ENCODE measurements at places on chromosomes 5 and 9.

DNA sequence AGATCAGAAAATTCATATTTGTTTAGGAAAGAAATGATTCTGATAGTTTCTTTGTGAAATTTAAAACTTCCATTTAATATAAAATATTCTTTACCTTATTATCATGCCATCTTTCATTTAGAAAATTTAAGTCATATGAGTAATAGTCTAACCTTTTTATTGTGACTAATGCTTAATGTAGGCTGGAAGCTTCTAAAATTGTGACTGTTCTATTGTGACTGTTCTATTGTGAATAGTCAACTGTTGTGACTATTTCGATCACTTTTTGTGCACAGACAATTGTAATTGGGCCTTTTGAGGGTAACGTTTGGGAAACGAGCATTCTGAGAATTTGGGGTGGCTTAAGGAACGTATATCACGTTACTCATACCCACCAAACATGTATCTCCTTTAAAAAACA, 100.0 kb downstream of the PARP8 start:
- no peak for DNase-seq

DNA sequence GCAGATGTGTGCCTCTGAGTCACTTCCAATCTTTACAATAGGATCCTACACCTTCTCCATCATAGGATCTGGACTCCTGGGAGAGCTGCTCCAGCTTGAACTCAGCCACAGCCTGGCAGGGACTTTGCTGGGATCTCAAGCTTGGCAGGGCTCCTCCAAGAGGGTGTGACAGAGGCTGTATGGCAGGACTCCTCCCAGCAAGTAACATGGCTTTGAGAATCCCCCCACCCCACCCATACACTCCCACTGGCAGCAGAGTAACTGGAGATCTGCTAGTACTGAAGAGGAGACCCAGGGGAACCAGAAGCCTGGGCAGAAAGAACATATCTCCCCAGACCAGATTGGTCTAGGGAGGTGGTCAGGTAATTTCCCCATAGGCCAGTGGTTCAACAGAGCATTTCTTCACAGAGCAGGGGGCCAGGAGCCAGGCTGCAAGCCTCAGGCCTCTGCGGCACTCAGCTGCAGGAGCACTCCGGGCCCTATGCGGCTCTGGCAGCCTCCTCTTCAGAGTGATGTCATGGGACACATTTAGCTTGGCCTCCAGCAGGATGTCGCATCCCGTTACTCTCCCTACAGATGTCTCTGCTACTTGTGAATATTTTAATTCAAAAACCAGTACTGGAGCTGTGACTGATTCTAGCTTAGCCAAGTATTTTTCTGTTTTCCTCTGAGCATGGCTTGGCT, 1.7 kb upstream of the ACSL6 start:
- no peak for DNase-seq

GRCh38 chr9:21252721-21253547, 13.1 kb upstream of the IFNA14 start:
- DNase-seq: no peak

GRCh38 chr9:112341730-112342129, 8.3 kb upstream of the PTBP3 start:
- no peak for DNase-seq

GRCh38 chr5:119313658-119314605, 41.9 kb upstream of the TNFAIP8 start:
- DNase-seq: no peak

DNA sequence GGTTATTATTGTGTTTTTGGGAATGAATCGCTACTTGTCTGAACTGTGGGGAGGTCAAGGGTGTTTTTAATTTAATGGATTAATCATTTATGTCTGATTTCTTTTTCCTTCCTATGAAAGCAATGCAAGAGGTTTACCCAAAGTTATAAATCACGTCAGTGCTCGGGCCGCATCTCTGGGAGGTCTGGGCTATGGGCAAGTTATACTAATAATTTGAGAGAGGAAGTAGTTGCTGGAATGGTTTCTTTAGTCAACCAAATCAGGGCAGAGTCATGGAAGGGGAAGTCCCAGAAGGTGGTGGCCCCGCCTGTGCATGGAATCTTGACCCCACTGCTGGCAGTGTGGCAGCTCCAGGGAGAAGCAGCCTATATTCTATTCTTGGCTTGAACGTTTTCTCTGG, 180.2 kb downstream of the HSPA4 start:
- DNase-seq: no peak

DNA sequence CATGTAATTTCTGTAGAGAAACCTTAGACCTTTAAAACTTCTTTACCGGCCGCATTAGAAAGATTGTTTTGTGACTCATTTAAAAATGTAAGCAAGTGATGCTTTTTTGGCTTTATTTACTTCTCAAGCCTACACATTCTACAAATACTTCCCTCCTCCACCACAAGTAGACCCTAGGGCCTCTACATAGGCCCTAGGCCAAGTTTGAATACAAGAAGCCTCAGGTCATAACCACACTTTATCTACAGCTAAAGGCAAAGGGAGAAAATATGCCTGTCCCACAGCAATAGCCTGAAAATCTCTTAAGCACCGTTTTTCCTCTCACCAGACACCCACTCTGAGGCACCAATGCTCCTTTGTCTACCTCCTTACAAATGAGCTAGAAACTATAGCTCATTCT, 53.9 kb downstream of the CSNK1A1 start:
- DNase-seq: no peak

DNA sequence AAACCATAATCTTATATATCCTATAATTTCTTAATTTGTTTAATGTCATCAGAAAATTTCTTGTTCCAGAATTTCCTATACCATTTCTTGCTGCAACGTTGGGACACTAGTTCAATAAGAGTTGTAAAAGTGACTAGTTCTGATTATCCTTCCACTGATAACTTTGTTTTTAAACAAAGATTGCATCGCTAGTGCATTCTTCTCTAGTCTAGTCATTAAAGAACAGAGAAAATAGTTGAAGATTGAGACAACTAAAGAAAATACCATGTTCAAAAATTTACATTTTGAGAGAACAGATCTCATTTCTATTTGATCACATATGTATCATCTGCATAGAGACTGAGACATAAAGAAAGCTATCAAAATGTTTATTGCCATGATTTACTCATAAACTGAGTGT, 1888.2 kb downstream of the EFNA5 start:
- DNase-seq: no peak

Data from spinal cord (tissue), 10 donors.